ENCODE measurements at places on chromosomes 4 and X.

DNA sequence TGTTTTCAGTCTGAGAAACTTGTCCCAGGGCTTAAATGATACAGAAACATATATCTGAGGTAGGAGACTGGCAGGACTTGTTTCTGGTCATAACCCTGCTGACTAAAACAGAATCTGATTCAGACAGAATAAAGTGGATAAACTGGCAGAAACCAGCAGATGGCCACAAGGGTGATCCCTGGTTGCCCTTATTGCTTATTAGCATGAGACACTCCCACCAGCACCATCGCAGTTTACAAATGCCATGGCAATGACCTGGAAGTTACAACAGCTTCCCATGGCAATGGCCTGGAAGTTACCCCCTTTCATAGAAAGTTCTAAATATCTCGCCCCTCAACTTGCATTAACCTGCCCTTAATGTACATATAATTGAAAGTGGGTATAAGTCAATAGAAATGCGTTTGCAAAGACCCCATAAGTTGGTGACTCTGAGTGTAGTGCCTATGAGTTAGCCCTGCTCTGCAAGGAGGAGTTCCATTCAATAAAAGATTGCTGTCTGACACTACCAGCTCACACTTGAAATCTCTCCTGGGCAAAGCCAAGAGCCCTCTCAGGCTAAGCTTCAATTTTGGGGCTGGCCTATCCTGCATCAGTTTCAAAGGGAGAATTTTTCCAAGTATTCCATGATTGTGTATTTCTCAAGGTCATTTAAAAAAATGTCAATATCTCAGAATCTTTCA, 52.9 kb upstream of the PAGE5 start:
- DNase-seq = no peak

DNA sequence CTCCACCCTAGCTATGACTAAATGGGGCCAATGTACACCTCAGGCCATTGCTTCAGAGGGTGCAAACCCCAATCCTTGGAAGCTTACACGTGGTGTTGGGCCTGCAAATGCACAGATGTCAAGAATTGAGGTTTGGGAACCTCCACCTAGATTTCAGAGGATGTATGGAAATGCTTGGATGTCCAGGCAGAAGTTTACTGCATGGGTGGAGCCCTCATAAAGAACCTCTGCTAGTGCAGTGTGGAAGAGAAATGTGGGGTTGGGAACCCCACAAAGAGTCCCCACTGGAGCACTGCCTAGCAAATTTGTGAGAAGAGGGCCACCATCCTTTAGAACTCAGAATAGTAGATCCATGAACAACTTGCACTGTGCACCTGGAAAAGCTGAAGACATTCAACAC, 284.1 kb downstream of the ANTXR2 start:
- no peak for DNase-seq

GRCh38 chr4:5609306-5610007, 98.9 kb downstream of the EVC2 start:
- no peak for DNase-seq

GRCh38 chr4:152663203-152664066, 16.4 kb downstream of the TMEM154 start:
- DNase-seq = no peak

DNA sequence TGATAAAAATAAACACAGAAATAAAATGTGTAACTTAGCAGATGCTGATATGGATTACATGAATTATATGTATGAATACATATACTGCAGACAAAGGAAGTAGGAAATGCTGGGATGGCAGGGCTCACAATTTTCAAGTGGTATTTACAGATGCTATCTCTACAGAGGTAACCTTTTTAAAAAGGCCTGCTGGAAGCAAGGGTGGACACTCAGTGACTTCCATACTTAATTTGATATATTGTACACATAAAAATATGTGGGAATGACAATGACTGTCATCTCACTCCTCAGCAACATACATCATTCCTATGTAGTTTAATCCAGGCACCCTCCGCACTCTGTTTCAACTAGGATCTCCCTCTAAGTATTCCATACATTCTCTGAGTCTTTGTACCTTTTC, 452.9 kb downstream of the DTHD1 start:
- DNase-seq = no peak

GRCh38 chr4:25567253-25567652, 88.4 kb upstream of the SLC34A2 start:
- no peak for DNase-seq

- no peak for DNase-seq
Measured at GRCh38 chr4:68581383-68582338, 5.5 kb upstream of the UGT2B17 start.
